ENCODE measurements at places on chromosomes 12 and 14.

DNA sequence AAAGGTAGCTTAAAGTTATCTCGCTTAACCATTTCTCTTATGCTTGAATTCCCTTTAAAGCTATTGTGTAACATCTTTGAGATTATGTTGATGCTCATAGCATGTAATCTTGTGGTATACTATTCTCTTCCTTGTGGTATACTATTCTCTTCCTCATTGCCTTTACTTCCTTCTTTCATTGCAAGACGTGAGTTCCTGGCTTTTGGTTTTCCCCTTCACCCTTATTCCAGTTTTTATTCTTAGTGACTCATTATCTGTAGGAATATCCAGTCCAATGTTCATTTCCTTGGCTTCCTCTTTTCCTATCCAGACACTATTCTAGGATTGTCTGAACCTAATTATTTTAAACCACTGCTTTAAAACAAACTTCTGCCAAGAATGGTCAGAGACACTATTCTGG is 564.0 kb downstream of the CCER1 start:
- no peak for DNase-seq

DNA sequence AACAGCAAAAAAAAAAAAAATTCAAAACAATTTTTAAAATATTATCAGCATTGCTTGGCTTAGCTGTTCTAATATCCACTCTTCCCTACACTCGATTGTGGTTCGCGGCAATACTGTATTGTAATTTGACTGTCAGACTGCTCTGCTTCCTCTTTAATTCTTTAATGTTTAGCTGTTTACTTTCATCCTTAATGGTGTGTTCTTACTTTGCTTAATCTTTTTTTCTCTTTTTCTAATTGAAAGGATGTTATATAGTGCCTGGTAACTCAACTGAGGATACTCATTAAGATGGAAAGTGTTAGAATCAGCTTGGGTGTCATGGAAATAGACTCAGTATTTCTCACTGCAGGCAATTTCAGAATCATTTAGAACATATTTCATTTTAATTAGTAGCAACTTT is 2.0 kb downstream of the ANO4 start:
- no peak for DNase-seq

- DNase-seq: no peak
Measured at GRCh38 chr14:42628602-42629001, 1021.9 kb downstream of the LRFN5 start.

- peak; percentile 57 for DNase-seq
Measured at GRCh38 chr14:92513966-92514843, 624 bp downstream of the RIN3 start.

DNA sequence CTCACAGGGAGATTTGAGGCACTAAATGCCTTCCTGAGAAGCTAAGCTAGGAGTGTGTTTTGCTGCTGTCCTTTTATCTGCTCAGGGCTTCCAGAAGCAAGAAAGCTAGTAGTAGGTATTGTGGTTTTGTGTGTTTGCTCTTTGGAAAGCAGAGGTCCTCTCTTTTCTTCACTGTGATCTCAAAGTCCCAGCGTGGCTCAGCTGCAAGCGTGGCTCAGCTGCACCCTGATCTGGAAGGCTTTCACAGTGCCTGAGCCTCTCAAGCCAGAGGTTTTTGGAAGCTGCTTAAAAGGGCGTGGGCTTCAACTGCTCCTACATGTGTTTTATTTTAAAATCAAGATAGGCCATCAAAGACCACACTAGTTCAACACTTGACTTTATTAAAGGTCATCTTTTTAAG is 337.4 kb upstream of the RGS6 start:
- DNase-seq: no peak

- peak; percentile 75 for DNase-seq
Measured at GRCh38 chr12:89882050-89882449, 173.4 kb upstream of the ATP2B1 start.

- DNase-seq: no peak
Measured at GRCh38 chr14:21256539-21257393, 12.5 kb downstream of the HNRNPC start.

GRCh38 chr12:117481470-117481869 is 120.0 kb upstream of the NOS1 start:
- no peak for DNase-seq

- DNase-seq: peak; percentile 20
Measured at GRCh38 chr12:5101686-5102085, 58.0 kb downstream of the KCNA5 start.

- DNase-seq: no peak
Measured at GRCh38 chr12:26029736-26030022, 71.2 kb downstream of the RASSF8 start.

- DNase-seq: peak; percentile 13
Measured at GRCh38 chr14:95833429-95833828, 43.2 kb upstream of the TUNAR start.

DNA sequence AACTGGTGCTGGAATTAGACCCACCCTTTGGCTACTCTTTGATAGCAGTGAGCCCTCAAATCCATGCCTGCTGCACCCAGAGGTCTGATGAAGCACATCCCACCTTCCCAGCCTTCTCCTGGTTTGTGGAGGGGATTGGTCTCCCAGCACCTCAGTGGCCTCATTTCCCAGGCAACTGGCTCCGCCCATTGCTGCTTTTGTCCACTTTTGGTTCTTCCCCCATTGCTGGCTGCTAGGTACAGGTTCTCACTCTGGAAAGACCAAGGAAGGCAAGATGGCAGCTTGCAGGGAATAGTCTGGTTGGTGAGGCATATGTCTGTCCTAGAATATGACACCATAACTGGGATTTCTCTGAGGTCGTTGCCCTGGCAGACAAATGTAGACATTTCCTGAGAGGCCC is 10.2 kb upstream of the KRT5 start:
- DNase-seq: no peak

GRCh38 chr12:51386351-51386750 is 4.9 kb downstream of the GALNT6 start:
- DNase-seq: no peak

DNA sequence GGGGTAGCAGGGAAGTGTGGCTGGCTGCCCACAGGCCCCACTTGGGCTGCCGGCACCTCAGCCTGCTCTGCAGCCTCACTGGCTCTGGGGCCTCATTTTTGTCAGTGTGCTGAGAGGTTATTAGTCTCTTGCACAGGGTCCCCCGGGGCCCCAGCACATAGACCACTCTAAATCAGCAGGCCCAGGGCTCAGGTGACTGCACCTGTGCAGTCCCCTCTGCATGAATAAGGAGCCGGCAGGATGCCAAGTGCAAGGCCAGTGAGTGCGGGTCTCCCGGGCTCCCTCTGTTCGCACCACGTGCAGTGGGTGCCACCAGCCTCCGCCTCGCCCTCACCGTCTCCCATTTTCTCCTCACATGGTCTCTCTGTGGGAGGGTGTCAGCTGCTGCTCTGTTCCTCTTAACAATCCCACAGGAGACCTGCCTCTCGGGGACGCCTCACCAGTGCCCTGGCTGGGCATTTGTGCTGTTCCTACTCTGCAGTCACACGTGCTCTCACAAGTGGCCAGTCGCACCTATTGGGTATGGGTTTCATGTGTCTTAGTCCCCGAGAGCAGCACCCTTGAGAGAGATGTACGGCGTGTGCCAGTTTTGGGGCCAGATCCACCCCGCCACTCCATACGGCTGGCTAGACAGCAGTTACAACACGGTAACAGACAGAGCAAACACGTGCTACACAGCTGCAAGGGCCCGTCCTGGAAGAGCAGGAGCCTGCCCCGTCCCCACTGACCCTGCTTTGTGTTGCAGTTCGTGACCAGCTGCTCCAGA is 40.4 kb downstream of the MMAB start:
- no peak for DNase-seq

GRCh38 chr14:100844082-100844408 is 18.1 kb downstream of the MEG3 start:
- no peak for DNase-seq

- DNase-seq: peak; percentile 19
Measured at GRCh38 chr14:72612041-72612440, 281.9 kb downstream of the DPF3 start.

DNA sequence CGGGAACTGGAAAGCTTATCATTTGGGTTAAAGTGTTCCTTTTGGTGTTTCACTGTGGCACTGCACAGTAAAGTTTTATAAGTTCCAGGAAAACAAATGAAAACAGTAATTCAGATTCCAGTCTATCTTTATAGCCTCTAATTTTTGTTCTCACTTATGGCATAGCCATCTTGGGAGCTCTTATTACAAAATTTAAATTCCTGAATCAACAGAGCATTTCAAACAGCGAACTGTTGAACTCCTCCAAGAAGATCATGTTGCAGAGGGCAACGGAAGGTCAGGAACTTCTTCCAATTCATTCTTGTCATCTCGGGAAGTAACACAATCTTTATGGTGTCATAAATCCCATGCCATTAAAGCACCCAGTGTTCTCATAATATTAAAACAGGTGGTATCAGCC is 229.1 kb downstream of the KCNC2 start:
- DNase-seq: no peak

DNA sequence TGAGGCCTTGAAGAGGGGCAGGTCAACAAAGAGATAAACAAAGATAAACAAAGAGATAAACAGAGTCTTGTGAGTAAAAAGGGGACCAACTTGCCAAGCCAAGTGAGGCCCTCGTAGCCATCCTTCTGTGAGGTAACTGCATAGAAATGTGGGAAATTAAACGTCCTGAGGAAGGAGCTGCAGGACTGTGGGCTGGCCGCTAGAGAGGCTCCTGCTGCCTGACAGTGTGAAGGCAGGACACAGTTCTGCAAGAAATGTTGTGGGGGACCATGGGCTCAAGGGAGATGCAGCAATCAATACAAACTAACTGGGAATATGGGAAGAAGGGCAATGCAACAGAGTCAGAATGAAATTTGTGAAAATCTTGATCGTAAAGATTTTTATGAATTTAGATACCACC is 91.9 kb downstream of the SLC8A3 start:
- DNase-seq: peak; percentile 68

DNA sequence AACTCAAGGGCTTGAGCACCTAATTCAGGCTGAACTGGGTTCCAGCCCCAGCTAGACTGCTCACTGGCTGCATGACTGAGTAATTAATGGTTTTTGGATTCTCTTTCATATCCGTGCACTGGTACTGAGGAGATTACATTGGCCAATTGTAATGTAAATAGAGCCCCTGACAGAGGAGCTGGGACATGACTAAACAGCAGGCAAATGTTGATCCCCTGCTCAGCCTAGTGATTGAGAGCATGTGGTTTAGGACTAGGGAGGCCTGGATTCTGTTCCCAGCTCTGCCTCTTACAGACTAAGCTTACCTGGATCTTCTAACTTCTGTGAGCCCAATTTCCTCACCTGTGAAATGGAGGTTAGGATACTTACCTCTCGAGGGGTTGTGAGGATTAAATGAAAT is 204.3 kb downstream of the ESR2 start:
- DNase-seq: peak; percentile 60

DNA sequence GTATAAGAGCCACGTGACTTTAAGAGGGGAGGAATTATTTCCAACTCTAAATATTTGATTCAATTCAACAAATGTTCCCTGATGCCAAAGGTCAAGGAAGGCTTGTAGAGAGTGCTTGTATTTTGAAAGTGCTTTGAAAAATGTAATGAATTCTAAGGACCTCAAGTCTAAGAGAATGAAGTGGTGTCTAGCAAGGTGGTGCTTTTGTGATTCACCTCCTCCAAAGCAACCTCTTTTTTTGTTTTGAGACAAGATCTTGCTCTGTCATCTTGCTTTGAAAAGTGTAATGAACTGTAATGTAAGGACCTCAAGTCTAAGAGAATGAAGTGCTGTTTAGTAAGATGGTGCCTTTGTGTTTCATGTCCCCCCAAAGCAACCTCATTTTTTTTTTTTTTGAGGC is 13.7 kb downstream of the AK7 start:
- no peak for DNase-seq

GRCh38 chr12:18483698-18484325 is 222.5 kb downstream of the PIK3C2G start:
- DNase-seq: no peak

GRCh38 chr14:49594347-49595091 is 4.2 kb upstream of the LRR1 start:
- no peak for DNase-seq

- DNase-seq: no peak
Measured at GRCh38 chr12:447141-447540, 12.6 kb upstream of the B4GALNT3 start.

DNA sequence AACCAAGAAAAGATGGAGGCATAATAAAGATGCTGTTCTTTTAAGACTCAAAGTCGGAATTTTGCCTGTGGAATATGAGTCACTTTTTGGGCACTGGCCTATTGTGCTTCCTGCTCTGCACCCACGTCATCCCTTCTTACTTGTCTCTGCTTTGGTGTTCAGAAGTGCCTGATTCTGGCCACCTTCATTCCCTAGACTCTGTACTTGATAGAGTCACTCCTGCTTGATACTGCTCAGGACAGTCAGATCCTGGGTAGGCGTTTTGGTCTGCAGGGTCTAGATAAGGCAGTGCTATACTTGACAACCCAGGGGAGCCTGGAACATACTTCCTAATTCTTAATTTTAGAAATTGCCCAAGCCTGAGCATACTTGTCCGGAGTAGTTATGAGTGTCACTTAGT is 1.9 kb downstream of the LRRK2 start:
- DNase-seq: no peak

- DNase-seq: no peak
Measured at GRCh38 chr12:128914908-128915563, 61.8 kb downstream of the GLT1D1 start.

DNA sequence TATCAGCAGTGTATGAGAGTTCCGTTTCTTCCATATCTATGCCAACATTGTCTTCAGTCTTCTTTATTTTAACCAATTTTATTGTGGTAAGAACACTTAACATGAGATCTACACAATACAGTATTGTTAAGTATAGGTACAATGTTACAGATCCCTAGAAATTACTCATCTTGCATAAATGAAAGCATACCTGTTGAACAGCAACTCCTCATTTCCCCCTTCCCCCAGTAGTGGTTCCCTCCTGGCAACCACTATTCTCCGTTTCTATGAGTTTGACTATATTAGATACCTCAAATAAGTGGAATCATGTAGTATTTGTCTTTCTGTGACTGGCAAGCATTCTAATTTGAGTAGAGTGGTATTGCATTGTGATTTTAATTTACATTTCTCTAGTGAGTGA is 150.5 kb downstream of the CRADD start:
- no peak for DNase-seq

DNA sequence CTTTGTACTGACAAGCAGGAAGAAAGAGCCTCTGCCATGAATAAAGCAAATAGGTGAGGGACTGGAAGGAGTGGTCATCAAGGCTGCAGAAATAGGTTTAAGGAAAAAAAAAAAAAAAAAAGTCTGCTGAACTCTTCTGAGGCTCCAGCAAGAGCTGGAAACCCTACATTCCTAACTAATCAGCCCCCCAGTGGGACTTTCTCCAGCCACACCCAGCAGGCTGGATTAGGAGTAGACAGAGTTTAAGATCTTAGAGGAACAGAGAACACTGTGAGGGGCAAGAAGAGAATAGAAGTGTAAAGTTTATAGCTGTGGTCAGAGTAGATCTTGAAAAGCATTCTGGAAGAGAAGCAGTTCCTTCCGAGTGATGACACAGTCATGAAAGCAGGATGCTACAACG is 66.4 kb downstream of the ATXN2 start:
- DNase-seq: peak; percentile 59

All from islet precursor cell (in vitro differentiated cells).